ENCODE measurements at places on chromosomes 4 and X. TPM values are rescaled to one million over a fixed set of nuclear protein-coding genes. Genes with fewer than 3 reads are reported as not detected.

DNA sequence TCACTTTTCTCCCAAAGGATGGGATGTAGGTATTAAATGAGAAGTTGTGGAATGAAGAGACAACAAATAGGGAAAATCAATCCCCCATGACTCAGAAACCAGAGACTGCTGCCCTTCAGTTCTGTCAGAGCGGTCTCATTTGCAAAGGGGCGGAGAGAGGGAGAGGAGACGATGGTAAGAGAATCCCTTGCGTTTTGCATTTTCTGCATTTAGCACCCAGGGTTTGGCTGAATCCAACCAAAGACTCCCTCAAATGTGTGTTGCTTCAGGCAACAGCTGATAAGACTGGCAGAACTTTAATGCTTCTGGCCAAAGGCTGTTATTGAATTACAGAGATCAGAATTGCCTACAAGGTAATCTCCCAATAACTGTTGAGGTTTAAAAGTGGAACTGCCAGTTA, 230.2 kb downstream of the EVC2 start:
- no peak for DNase-seq

GRCh38 chrX:32045149-32045548, 973.3 kb upstream of the FTHL17 start:
- DNase-seq, result no peak

- DNase-seq, result no peak
These were observed 91.0 kb upstream of the BCOR start for GRCh38 chrX:40188573-40189417.

- no peak for DNase-seq
These were observed 15.9 kb upstream of the TLR1 start for GRCh38 chr4:38820329-38821061.

DNA sequence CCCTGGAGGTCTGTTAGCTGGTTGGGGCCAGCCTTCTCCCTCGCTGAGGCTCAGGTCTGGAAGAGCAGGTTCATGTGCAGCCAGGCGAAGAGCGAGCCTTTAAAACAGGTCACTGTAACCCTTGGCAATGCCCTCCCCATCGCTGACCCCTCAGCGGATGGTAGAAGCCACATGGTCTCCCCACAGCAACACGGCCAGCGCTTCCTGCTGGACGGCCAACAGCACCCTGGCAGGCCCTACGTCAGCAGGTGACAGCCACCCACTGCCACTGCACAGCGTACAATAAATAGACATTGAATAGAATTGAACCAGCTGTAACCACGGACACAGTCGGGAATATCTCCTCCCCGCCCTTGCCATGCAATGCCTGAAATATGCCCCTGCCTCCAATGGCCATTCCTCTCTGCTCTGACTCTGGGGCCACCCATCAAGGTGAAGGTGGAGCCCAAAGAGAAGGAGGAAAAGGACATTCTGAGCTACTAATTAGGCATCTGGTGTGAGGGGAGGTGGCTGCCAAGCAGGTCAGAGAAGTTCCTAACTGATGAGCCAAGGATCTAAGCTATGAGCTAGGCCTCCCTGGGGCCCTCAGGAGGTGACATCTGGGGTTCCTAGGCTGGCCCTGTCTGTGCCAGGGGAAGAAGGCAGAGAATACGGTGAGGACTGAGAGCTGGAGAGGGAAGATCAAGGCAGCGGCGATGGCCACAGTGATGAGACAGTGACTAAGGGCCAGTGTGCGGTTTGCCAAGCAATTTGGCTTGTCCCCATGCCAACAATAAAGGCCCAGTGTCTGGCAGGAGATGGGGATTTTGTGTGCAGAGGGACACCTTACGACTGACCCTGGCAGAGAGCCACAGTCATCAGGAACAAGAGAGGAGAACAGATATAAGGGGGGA, 202.3 kb downstream of the BCOR start:
- no peak for DNase-seq

DNA sequence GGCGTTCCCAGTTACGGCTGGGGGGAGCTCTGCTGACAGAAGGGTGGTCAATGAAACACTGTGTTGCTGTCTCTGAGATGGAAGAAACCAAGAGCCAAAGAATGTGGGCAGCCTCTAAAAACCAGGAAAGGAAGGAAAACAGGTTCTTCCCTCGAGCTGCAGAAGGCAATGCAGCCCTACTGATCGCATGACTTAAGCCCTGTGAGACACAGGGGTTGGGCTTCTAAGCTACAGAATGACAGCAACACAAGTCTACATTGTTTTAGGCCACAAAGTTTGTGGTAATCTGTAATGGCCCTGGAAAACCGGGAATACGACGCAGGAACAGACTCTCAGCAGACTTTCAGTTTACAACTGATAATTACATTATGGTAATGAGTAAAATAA, 38.2 kb upstream of the MTNR1A start:
- DNase-seq, result no peak

- no peak for DNase-seq
These were observed 342.6 kb downstream of the GPM6A start for GRCh38 chr4:175469514-175469913.

Gene LRIT3
- total RNA-seq, result not detected

Gene HELQ
- total RNA-seq, result 12.2 TPM

Gene SSX3
- total RNA-seq, result not detected

Gene PPEF1
- not detected for total RNA-seq

Gene ARSJ
- total RNA-seq, result 77.4 TPM

Gene ADAMTS3
- total RNA-seq, result 5.2 TPM

Gene CT83
- total RNA-seq, result not detected

Gene BRS3
- not detected for total RNA-seq

Gene TIGD4
- total RNA-seq, result 0.04 TPM

Gene C1QTNF7
- not detected for total RNA-seq

Measured in pulmonary artery endothelial cell (primary cell).